ENCODE measurements at places on chromosomes 5 and 9.

DNA sequence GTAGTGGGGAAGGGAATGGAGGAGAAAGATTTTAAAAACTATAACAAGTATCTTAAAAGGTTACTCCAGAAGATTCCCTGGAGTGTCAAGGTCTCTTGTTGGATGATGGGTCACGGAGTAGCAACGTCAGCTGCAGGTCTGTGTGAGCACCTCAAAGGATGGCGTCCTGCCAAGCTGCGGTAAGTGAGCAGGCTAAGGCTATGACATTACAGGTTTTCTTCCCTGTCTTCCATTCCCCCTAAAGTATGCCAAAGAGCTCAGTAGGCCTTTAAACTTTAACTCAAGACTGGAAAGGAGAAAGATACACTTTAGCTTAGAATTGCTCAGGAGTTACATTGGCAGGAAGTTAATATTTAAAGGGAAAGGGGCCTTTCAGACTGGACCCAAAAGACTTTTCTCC, 17.5 kb downstream of the SPOCK1 start:
- no peak for DNase-seq

GRCh38 chr5:7500256-7500655, 104.3 kb downstream of the ADCY2 start:
- no peak for DNase-seq

- no peak for DNase-seq
These were observed 337.8 kb downstream of the DEPDC1B start for GRCh38 chr5:60362158-60362557.

DNA sequence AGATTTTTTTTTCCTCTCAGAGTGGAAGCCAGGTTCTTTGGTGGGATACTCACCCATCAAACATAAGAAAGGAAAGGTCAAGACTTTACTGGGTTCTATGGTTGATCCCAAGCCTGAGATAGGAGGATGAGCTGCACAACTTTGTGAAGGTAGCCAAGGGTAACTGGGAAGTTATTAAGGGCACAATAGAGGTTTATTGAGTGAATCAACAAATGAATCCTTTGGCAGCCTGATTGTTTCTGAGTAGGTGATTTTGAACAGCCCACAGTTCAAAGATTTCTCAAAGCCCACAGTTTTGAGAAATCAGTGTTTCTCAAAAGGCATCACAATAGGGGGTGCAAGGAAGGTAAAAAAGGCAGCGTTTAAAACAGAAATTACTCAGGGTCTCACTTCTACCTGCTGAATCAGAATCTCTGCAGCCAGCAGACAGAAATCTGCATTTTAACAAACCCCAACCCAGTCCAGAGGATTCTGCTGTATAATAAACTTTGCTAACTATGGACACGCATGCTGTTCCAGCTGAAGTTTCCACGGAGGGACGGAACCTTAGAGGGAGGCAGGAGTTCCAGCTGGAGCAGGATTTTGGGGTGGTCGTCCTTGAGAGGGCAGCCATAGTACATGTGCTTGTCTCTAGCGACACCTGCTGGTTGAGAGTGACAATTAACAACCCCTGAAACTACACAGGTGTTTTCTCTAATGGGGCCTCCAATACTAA, 32.7 kb upstream of the FSD1L start:
- no peak for DNase-seq

GRCh38 chr5:34802834-34803563, 36.0 kb upstream of the TTC23L start:
- DNase-seq, result no peak

GRCh38 chr9:136219276-136219675, 14.3 kb upstream of the LHX3 start:
- DNase-seq, result no peak

DNA sequence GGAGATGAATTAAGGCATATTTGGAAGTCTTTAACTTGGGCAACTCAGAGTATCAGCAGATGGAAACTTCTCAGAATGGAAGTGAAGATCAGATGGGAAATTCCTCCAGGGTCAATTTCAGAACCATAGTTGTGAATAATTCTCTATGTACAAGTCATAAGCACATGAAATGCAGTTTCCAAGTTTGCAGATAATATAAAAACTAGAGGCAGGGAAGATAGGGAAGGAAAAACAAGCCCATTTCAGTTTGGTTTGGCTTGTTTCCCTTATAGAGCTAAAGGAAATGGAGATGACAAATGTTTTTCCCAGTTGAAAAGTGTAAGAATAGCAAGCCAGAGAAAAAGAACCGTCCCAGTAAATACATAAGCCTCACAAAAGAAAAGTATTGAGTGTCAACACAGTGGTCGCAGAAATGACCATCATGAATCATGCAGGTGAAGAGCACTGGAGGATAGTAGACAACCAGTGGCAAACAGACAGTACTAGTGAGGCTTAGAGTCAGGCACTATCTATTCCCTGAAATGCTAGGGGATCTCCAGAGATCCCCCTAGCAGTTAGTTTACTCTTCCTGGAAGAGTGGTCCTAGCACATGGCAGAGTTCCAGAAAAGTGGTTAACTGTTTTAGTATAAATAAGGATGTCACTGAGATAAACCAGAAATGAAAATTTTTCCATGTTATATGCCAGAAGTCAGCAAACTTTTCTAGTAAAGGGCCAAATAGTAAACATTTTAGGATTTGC, 245.9 kb downstream of the SAXO1 start:
- DNase-seq, result peak; percentile 78

DNA sequence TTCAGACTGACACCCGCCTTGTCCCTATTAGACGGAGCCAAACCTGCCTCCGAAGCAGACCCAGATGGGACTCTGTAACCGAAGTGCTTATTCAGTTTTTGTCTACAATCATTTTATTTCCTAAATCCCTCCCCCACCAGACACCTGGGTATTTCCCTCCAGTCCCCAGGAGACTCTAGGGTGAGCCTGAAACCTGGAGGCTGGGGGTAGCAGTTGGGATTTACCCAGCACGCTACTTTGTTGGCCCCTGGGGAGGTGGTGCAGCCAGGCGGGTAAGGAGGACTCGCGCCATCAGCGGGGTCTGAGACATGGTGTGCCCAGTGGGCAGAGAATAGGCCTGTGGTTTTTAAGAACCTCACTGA, 1.3 kb upstream of the LHX2 start:
- DNase-seq, result no peak

DNA sequence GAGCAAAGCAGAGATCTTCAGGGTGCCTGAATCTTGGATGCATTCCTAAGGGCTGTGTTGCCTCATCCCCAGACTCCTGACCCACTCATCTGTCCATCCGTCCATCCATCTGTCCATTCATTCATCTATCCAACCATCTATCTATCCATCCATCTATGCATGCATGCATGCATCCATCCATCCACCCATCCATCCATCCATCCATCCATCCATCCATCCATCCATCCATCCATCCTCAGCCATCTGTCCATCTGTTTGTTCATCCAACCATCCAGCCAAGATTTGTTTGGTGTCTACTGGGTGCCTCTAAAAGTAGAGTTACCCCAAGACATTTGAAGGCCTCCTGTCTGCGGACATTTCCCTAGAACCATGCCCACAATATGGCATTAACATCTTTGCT, 27.7 kb upstream of the BARHL1 start:
- no peak for DNase-seq

DNA sequence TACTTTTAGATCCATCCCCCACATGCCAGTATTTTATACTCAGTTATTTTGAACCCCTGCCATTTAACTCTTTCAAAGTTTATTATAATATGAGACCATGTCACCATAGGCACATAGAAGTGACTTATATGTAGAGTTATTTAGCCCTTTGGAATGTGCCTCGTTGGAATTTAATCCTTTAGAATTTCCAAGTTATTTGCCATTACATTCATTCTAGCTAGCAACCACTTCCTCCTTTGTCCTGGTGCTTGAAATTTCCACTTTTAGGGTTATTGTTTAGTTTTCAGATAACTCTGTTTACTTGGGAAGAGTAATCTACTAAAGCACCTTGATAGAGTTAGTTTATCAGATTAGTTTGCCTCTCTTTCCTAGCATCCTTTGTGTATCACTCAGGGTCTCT, 82.8 kb upstream of the TLE1 start:
- DNase-seq, result no peak

- peak; percentile 18 for DNase-seq
These were observed 48.8 kb downstream of the FANCC start for GRCh38 chr9:95268681-95269080.

DNA sequence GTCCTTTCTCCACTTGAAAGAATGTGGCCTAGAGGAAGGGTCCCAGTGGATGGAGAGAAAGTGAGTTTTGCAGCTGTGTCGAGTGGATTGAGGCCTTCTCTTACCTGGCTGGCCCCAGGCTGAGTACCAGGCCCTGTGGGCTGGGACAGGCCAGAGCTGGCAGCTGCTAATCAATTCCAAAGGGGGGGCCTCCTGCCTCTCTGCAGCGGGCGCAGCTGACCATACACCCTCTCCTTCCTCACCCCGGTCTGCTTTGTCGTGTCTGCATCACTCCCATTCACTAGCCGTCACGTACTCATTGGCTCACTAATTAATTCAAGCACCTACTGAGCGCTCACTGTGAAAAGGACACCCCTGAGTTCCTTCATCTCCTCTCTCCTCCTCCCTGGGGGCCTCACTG, 58.4 kb upstream of the PITX1 start:
- DNase-seq, result no peak

DNA sequence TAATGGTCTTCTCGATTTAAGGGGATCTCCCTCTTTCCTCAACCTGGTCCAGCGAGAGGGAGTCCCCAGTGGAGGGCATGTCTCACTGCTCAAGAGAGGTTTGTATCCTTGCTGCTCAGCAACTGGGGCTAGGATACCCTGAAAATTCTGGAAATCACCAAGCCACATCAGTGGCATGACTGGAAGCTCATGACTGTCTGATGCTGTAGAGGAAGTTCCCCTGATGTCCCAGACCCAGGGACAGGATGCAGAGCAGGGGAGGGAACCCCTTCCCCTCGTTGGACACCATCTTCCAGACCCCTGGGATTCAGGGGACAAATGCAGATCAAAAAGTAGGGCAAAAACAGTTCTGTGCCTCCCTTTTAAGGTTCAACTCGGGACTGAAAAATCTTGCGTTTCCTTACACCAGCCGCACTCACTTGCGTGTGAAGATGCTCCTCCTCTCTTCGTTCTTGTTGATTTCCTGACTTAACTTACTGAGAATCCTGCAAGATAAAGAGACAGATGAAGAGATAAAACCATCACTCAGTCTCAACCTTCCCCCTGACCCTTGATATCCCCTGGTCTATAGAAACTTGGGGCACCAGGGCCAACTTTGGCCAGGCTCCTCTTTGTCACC, 22.1 kb downstream of the LCP2 start:
- no peak for DNase-seq

DNA sequence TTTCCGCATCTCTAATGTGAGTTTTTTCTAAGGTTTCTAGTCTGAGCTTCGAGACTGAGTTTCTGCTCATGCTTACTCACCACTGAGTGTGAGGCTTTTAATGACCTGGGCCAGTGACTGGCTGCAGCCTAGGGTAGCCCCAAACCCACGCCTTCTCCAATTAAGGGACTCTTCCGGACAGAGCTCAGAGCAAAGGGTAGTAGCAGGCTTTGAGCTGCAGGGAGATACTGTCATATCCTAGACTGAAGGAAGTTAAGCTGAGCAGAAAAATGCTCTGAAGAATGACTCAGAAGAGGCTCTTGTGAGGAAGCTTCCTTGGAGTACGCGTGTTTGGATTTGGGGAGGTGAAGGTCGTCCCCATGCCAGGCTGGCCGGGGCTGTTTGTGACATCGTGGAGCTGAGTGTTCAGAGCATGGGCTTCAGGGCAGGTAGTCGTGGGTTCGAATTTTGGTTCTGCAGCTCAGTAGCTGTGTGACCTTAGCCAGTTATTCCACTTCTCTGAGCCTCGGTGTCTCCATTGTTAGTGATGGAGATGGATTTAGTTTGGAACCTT, 3.5 kb downstream of the USP20 start:
- DNase-seq, result peak; percentile 85

GRCh38 chr9:130422546-130422945, 22.2 kb upstream of the ASS1 start:
- no peak for DNase-seq

DNA sequence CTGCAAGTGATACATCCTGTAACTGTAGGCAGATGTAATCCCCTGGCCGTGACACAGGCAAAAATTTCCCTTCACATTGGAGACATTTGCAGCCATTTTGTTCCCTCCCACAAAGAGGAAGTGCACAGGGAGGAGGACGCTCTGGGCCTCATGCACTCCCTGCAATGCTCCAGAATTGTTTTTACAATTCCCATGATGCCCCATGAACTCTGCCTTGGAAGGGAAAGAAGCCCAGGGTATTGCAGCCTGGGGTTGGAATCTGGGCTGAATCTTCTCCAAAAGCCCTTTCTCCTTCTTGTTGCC, 491.7 kb downstream of the CCDC171 start:
- DNase-seq, result peak; percentile 42

Data from stromal cell of bone marrow (primary cell).